Dermis blood vessel endothelial cell (primary cell): ENCODE measurements at places on chromosomes 4 and X. TPM values are rescaled to one million over a fixed set of nuclear protein-coding genes. Genes with fewer than 3 reads are reported as not detected.

RAB40A gene
- 0.05 TPM in 1 of 2 replicates, not detected in the other for total RNA-seq

AMTN gene
- not detected in 2 replicates for total RNA-seq

DNA sequence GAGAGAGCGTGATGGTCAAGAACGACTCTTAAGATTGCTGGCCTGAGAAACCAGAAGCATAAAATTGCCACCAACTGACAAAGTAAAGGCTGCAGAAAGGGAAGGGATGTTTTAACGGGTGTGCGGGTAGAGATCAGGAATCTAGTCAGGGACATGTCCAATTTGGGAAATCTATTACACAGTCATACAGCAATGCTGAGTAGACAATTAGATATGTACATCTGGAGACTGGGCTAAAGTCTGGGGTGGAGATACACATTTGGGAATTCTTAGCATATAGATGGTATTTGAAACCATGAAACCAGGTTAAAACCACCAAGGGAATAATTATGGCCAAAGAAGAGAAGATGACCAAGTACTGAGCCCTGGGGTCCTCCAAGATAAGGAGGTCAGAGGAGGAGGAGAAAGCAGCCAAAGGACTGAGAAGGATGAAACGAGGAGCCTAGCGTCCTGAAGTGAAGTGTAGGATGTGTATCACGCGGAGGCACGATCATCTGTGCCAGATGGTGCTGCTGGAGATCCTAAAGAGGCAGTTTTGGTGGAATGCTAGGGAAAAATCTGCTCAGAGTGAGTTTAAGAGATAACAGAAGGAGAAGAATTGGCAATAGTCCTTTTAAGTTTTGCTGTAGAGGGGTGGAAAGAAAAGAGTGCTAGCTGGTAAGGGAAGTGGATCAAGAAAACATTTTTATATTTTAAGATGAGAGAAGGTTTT is 36.5 kb downstream of the SEC24D start:
- no peak for DNase-seq

- no peak for DNase-seq
These were observed 4.1 kb upstream of the SCRG1 start for GRCh38 chr4:173403051-173403450.

DNA sequence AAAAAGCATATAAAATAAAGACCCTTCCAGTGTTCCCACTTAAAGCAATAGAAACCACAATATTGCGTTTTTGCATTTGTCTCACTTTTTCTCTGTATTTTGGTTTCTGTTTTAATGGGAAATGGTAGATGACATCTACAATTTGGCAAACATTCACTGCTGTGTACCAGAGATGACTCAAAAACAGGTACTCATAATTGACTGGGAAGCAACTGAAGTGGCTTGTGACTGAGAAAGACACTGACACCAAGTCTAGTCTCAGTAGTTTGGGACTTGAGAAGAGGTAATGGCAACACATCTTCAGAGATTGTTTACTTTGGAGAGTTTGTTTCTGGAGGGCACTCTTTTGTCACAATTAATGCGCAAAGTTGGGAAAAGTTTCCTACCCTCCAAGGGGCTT is 42.0 kb downstream of the AREG start:
- DNase-seq = no peak

DNA sequence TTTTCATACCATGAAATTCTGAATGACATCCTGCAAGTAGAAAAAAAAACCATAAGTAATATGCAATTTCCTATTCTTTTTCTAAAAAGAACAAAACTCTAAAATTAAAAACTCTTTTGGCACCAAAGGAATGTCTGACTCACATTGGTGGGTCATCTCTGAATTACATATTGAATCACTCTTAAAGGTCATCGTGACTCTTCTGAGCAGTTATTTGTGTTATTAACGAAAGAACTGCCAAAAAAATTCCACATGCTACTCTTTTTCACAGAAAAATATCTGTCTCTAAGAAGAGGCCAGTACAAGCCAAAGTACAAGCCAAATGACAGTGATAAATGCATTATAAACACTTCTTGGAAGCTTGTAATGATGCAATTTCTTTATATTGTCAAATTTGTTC is 282.2 kb downstream of the GUCY2F start:
- no peak for DNase-seq

DNA sequence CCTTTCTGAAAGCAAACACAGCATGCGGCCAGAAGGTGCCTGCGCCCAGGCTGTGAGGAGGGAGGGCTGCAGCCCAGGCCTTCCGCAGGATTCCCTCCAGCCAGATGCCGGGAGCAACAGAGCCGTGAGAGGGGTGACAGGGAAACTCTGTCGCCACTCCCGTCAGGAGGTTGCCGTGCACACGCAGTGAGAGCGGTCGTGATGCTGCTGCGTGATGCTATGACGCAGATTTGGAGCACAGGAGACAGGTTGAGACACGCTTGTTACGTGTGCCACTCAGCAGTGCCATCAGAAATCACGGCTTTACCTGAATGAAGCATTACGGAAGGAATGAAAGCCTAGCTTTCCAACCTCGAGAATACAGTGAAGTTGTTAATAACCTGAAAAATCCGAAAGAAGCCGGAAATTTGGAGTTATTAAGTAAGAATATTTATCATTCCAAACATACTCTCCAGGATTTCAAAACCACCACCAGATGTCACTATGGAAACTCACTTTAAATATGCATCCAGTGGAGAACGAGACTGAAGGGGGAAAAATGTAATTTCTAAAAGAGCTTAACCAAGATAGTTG is 54.4 kb downstream of the FAT1 start:
- peak; percentile 35 for DNase-seq

- no peak for DNase-seq
These were observed 479.2 kb downstream of the GBA3 start for GRCh38 chr4:23171976-23172375.

- no peak for DNase-seq
These were observed 18.6 kb upstream of the SH3TC1 start for GRCh38 chr4:8180310-8181093.
